NCI-H524 treated with DMSO at 0.1 percent for 48 hours (cell line): ENCODE measurements at places on chromosomes 12 and 14.
A peak's percentile ranks its signal among the peaks of the same experiment; 100 is the strongest.

DNA sequence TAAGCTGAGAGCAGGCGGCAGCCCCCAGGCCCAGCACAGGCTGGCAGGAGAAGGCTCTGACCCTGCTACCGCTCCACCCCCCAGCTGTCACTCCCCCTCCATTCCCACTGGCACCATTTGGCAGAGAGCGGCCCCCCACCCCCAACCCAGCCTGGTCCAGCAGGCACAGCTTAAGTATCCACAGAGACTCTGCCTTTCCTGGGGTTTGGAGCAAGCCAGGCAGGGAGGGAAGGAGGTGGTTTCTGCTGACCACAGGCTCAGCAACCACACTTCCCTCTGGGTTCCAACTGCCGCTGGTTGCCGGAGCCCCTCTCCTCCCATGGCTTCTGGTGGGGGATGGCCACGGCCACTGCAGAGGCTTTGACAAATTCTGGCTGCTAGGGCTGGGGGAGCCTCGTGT is 30.5 kb upstream of the CCND2 start:
- DNase-seq: no peak

GRCh38 chr12:12513416-12514006 is 49.2 kb downstream of the DUSP16 start:
- no peak for DNase-seq

- DNase-seq: peak; percentile 70
Observed at GRCh38 chr12:72271451-72272090, 599 bp upstream of the TRHDE start.

- DNase-seq: no peak
Observed at GRCh38 chr14:68789821-68790643, 2.8 kb downstream of the ZFP36L1 start.

GRCh38 chr14:69635981-69636639 is 24.7 kb downstream of the SUSD6 start:
- no peak for DNase-seq

GRCh38 chr14:21191261-21191808 is 35.5 kb upstream of the OR5AU1 start:
- DNase-seq: no peak

DNA sequence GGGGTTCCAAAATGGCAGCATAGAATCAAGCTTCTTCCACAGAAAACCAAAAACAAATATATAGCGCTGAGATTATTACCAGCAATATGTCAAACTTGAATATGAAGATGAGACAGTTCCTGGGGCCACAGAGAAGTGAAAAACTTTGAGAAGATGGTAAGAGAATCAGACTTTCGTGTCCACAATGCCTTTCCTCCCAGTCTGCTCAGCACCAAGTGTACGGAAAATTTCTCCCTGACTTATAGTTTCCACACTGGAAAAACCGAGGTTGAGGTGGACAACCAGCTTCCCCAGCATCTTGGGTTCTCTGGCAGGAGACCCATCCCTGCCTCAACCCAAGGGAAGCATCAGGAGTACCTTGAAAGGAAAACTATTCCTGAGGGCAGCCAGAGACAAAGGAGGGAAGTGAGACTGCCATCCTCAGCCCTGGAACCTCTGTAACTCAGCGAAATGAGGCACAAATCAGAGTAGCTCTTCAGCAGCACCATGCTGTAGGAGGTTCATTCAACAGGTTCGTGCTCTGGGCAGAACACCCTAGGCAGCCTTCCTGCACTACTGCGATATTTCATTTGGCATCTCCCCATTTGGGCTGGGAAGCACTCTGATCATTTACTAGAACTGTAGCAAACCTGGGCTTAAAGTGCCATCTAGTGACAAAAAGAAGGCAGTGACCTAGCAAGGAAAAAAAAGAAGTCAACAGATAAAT is 52.4 kb upstream of the CAPRIN2 start:
- peak; percentile 2 for DNase-seq

- no peak for DNase-seq
Observed at GRCh38 chr12:107844312-107844921, 69.9 kb downstream of the ASCL4 start.

DNA sequence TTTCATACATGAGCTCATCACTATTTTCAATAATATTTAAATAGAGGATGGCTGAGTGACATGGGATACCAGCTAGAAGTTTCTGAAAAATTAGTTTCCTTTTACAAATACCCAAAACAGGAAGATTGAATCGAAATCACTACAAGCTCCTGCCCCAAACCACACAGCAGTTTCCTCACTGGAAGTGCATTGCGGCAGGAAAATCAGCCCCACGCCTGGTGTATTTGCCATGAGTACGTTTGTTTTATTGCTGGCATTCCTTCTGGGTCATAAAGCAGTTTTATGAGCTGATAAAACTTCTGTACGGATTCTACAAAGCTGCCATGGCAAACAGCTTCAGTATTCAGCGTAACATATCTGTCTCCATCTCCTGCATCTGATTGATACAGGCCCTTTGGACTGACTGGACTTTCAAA is 23.7 kb downstream of the CDC42BPB start:
- DNase-seq: no peak

DNA sequence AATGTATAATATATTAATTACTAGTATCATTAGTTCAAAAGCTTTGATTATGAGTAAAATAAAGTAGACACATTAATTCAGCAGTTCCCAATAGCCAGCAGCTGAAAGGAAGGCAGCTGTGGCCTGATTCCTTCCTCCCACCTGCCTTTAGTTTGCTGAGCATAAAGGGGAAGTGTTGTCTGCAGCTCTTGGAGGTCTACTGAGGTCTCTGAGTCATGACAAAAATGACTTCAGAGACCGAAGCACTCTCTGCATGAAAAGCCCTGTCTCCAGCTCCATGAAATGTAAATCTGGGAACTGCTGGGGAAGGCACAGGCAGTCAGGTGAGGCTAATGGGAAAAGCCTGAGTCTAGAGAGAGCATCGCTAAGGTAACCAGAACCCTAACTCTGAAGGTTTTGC is 165.4 kb downstream of the NRXN3 start:
- DNase-seq: no peak

DNA sequence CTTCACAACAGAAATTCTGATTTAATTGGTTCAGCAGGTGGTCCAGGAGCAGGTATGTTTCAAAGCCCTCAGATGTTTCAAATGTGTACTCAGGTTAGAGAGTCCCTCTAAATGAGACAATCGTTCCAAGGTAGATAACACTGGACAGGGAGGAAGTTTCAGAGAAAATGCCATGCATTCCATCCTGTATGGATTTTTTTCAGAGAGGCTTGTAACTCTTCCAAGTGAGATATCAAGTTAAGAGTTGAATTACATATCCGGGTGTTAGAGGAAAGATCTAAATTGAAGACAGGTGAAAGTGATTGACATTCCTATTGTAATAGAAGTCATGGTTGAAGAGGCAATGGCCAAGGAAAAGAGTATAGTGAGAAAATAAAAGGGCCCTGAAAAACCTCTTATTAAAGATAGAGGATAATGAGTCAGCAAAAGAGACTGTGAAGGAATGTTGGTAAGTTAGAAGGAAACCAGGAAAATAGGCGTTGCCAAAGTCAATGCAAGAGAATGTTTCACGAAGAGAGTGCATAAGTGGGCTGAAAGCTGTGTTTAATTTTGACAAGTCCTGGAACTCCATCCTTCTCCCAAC is 105.8 kb downstream of the BMP4 start:
- DNase-seq: no peak

DNA sequence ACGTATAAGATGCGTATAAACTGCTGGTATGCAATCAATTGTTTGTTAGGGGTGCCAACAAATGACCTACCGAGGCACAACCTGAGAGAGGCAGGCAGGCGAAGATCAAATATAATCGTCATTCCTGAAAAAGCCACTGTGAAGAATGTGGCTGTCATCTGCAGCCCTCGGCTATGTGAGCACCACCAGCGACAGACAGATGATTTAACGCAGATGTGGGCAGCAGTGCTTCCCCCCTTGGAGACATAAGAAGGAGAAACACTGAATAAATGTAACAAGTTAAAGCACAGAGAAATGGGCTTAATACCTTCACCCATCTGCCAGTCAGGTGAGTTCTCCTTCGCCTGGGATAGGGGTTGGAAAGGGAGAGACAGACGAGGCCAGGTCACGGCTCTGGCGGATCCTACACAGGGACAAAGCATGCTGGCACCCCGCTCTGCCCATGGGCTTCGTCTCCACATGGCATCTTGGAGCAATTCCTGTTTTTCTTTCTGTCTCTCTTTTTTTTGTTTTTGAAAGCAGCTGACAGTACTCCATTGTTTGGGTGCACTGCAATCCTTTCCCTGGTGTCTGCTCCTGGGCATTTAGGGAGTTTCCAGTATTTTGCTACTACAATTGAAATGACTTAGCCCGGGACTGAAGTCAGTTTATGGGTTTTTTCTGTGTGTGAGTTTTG is 28.1 kb downstream of the TNFAIP2 start:
- DNase-seq: no peak

- DNase-seq: peak; percentile 2
Observed at GRCh38 chr12:64273527-64274403, 51.7 kb upstream of the KICS2 start.

DNA sequence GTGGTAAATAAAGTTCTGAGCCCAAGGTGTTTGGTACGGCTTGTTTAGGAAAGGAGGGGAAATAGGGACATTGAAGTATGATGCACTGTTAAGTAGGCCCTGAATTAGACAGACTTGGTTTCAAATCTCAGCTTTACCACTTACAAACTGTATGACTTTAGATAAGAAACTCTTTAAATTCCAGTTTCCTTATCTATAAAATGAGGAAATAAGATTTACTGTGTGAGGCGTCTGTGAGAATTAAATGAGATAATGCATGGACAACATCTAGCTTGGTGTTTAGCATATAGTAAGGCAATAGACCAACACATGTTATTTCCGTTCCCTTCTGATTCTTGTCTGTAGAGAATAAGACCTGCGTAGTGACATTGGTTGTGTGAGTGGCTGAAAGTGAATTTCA is 7.0 kb downstream of the NCKAP1L start:
- no peak for DNase-seq

DNA sequence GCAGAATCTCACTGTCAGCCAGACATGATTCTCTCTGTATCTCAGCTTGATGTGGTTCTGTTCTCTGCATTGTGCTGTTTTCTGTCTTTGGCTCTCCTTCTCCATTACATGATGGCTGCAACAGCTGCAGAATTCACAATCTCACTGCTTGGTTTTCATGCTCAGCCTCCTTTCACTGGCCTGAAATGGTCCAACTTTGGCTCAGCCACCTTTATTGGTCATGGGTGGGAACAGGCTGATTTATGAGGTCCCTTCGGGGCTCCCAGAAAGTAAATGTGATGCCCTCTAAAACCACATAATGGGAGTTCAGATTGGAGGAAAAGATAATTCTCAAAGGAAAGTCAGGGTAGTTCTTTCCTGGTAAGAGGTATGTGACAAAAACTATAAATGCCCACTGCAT is 597.0 kb downstream of the ETNK1 start:
- no peak for DNase-seq

DNA sequence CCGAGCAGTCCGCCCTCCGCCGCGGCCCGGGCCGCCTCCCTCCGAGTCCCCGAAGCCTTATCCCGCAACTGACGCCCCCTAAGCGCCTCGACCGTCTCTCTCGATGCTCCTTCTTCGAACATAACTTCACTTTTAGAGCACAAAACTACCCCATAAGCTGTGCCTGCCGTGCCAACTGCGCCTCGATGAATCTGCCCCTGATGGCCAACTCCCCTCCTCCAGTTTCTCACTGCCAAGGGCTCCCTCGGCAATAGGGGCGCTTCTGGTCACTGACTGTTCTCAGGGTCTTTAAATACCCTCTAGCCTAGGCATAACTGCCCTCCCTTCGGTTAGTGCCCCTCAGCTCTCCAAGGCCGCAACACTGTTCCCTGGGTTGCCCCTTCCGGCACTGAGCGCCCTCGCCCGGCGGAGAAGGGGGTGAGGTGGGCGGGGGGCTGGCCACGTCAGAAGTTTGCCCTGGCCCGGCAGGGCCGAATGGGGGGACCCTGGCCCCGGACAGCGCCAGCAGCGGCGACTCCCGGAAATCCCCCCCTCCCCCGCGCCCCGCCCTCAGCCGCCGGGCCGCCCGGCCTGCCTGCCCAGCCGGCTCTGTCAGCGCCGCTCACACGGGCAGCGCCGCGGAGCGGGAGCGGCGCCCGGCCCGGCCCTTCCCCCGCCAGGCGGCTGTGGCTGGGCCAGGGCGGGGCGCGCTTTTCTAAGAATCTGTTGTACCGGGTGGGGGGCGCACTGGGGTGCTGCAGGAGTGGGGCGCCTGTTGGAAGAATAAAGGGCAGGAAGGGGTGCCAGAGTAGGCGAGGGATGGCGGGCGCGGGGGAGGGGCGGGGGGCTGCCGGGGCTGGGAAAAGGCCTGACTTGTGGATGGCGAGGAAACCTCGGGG is 10.6 kb downstream of the RARG start:
- DNase-seq: no peak

GRCh38 chr14:103362780-103363179 is 22.4 kb upstream of the MARK3 start:
- DNase-seq: no peak

- no peak for DNase-seq
Observed at GRCh38 chr12:20624718-20625117, 70.4 kb upstream of the SLCO1C1 start.

- no peak for DNase-seq
Observed at GRCh38 chr12:49367381-49368239, at the start of gene SPATS2. TSS of gene SPATS2 (plus strand) at chr12:49367462. CDS start at chr12:49461013, 93,551 bp downstream.

GRCh38 chr12:92989715-92990484 is 60.8 kb upstream of the EEA1 start:
- DNase-seq: no peak

- DNase-seq: no peak
Observed at GRCh38 chr12:50249464-50250182, 33.7 kb downstream of the LIMA1 start.

- DNase-seq: no peak
Observed at GRCh38 chr12:93713060-93713459, 35.9 kb downstream of the CRADD start.

- no peak for DNase-seq
Observed at GRCh38 chr12:25058658-25059058, 109.8 kb upstream of the BCAT1 start.

GRCh38 chr12:120231316-120232011 is 30.6 kb upstream of the RPLP0 start:
- DNase-seq: no peak

GRCh38 chr12:20490213-20490612 is 121.9 kb downstream of the PDE3A start:
- DNase-seq: no peak

DNA sequence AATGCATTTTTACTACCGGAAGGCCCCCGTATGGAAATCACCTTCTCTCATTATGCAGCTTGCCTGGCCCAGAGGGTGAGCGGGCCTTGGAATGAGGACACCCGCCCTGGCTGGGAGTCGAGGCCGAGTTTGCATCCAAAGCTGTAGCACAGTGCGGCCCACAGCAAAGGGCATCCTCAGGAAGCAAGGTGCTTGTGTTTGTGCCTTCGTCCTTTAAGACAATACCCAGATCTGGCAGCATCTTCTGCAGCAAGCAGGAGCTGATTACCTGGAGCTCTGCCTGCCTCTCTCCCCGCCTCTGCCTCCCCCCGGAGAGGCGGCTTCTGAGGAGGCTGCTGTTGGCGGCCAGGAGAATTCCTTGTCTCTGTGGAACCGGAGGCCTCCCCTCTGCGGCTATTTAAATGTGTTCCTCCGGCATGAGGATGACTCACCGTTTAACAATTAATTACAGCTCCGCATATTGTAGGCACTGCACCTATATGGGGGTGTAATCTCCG is 145.3 kb downstream of the CACNA1C start:
- no peak for DNase-seq

- no peak for DNase-seq
Observed at GRCh38 chr12:119592232-119592631, 1.3 kb upstream of the TMEM233 start.
